Activated T-cell treated with anti-CD3 and anti-CD28 coated beads, Interleukin-2, amount 50 U/mL, for 48 hours (primary cell): ENCODE measurements at places on chromosomes 1 and 21.

GRCh38 chr1:173300061-173301044 lies 93.2 kb upstream of the TNFSF4 start:
- DNase-seq, result no peak

DNA sequence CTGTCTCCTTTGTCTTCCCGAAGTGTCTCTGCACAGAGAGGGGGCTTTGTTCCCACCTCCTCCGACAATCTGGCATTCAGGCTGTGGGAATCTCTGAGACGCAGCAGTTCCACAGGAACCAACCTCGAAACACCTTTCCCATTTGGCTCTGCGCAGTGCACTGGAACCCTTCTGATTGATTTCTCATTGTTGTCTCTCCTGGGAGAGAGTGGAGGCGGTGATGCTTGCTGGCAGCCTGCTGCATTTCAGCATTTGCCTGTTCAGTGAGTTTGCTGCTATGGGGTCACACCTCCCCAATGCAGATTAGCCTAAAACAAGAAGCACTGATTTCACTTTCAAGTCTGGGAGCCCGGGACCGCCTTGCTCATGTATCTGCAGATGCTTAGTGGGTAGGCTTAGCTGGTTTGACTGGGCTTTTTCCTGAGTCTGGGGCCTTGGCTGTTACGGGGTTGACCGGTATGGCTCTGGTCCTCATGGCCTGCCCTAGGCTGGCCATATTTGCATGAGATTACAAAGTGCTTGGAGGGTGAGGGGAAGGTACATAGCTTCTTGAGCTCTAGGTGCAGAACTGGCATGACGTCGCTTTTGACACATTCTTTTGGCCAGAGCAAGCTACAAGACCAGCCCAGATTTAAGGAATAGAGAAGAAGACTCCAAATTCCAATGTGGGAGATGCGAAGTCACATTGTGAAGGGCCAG lies 695.3 kb downstream of the PTPRU start:
- no peak for DNase-seq

DNA sequence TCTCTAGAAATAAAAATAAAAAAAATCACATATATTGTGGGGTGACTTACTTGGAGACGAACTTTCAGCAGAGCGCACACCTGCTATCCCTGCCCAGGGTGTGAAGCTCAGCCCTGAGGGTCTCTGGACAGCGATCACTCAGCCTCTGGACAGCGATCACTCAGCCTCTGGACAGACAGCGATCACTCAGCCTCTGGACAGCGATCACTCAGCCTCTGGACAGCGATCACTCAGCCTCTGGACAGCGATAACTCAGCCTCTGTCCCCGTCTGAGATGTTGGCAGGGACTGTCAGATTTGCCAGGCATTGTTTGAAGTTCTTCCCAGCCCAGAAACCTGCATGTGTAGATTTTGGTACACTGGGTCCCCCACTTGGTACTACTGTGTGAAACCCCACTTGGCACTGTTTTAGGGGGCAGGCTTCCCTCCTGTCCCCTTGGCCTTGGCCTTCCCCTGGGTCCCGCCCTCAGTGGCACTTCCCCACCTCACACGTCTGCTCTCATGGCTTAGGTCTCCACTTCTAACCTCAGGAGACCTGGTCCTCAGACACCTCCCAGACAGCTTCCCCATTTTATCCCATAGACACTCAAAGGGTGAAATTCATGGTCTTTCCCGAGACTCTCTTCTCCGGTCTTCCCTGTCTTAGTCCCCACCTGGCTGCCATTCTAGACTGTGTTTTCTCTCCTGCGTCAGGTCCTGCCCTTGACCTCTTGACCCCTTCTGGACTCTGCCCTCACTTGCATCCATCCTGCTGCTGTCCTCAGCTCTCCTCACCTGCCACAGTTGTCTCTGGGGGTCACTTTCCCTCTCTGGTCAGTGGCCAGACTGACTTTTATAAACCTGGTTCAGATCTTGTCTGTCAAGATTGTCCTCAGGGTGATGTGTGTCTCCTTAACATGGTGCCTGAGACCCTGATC lies 10.2 kb downstream of the PSEN2 start:
- DNase-seq, result no peak

DNA sequence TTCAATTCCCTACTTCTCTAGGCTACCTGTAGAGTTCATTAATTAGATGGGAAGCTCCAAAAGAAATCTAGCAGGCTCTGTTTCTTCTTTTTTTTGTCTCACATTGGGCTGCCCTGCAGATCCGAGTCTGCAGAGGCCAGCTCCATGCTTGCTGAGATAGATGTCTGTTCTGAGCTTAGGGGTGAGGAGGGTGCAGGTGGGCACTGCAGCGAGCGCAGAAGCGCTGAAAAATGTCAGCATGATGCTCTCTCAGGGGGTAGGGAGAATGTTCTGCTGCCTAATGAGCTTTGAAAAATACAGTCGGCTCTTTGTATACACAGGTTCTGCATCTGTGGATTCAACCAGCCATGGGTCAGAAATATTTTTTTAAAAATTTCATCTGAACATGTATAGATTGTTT lies 56.8 kb upstream of the KCNA3 start:
- DNase-seq, result no peak

DNA sequence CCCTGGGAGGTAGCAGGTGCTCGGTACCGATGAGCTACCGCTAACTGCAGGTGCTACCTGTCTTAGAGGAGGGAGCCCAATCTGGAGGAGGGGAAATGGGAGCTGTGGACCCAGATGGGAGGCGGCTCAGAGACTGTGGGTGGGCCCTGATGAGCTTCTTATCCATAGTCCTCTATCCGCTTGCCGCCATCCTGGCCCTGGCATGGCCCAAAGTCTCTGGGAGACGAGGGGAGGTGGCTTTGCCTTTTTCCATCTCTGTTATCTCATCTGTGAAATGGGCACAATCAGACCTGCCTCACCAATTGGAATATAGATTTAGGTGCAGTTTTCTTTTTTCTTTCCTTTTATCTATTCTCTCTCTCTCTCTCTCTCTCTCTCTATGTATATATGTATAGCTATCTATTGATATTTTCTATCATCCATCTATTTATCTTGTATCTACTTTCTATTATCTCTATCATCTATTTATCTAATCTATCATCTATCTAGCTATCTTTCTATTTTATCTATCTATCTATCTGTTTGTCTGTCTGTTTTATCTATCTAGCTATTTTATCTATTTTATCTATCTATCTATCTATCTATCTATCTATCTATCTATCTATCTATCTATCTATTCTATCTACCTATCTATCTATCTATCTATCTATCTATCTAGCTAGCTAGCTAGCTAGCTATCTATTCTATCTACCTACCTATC lies 16.5 kb downstream of the TNFRSF1B start:
- DNase-seq, result no peak

DNA sequence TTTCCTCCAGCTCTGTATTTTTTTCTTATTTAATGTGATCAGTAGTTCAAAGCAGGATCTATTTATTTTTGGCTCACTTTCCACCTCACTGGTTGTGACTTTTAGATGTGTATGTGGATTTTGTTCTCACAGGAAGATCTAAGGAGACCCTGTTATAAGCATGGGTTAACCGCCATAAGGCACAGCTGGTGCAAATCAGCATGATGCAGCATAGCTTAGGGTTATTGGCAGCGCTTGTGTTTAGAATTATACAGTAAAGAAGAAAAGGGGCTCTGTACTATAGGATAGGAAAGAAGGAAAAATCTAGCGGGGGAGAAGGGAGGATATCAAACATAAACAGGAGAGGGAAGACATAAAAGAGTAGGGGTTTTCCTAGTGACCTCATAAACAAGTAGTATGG lies 26.9 kb upstream of the RGL1 start:
- DNase-seq, result no peak

DNA sequence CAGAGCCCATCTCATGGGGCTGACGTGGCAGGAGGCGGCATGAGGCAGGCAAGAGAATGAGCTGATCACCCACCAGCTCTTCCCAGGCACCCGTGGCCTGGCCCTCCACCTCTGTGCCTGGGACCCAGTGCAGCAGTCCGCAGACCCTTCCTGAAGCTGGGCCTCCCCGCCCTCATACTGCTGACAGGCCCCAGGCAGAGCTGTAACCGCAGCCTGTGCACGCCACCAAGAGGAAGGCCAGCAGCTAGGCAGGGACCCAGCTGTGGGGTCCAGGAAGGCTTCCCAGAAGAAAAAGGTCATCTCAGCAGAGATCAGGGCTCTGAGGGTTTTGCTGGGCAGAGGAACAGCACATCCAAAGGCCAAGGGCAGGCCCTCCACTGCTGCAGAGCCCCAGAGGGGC lies 9.8 kb upstream of the MTFR1L start:
- no peak for DNase-seq

GRCh38 chr1:68322837-68323687 lies 90.7 kb upstream of the WLS start:
- DNase-seq, result no peak

DNA sequence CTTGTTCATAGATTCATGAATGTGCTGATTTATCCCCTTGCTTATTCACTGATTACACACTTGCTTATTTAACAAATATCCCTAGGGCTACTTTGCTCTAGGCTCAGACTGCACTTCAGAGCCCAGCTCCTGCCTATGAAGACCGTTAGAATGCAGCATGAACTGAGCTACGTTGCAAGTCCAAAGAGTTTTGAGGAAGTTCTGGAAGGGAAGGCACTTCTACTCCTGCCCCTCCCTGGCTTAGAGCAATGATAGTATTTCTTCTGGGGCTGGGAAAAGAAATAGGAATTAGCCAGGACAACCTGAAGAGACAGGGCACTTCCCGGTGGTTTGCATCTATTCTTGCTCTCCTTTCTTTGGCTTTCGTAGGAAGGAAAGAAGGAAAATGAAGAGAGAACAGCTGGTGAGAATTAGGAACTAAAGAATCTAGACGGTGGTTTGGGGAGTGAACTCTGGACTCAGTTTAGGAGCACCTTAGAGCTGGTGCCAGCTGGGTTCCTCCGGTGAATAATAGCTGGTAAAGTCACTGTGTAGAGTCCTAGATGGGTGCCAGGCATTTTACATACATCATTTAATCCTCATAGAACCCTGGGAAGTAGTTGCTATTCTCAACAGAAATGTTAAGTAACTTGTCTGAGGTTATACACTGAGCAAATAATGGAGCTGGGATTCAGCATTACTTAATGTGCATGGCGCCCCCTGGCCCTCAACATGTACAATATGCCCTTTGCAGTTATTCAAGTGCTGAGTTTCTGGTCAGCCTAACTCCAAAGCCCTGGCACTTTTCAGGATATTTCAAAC lies 65.9 kb downstream of the NDUFS5 start:
- peak; percentile 70 for DNase-seq

DNA sequence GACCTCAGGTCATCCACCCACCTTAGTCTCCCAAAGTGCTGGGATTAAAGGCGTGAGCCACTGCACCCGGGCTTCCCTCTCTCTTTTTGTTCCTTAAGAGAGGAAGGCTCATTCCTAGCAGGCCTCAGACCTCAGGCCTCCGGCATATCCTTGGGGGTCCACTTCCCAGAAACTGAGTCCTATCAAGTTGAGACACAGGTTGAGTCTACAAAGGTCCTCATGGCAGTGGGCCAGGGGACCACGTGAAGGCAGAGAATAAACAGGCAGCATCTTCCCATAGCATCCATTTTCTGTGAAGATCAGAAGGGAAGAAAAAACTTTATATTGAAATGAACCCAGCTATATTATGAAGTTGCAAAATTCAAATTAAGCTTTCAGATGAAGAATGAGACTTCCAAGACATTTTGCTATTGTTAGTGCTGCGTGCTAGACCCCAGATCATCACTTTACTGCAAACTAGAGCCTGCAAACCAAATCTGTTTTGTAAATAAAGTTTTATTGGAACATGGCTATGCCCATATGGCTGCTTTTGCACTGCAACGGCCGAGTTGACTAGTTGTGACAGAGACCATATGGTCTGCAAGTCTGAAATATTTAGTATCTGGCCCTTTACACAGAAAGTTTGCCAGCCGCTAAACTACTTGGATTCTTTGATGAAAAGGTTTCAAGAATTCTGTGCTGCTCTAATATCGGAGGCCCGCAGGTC lies 3.5 kb upstream of the CELA2A start:
- no peak for DNase-seq

DNA sequence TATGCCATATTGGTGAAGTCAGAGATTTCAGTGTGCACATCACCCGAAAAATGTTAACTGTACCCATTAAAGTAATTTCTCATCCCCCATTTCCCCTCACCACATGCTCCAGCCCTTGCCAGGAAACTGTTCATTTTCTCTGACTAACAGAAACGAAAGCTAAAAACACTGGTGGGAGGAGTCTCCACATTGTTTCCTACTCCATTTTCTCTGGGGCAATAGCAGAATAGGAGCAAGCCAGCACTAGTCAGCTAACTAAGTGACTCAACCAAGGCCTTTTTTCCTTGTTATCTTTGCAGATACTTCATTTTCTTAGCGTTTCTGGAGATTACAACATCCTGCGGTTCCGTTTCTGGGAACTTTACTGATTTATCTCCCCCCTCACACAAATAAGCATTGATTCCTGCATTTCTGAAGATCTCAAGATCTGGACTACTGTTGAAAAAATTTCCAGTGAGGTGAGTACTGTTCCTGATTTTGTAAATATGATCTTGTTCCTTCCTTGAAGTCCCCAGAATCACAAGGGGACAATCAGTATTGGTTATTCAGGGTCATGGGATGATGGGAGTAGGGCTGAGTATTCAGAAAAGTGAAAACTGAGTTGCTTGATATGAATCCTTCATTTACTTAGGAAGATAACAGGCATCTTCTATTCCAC lies at the start of gene IFI16:
IFI16 (plus strand) TSS at position 204 of the 658 bp plus-strand sequence. CDS start 4,774 bp downstream, outside the sequence.
- DNase-seq, result no peak

GRCh38 chr1:231625975-231626534 lies 535 bp upstream of the DISC1 start:
- no peak for DNase-seq

DNA sequence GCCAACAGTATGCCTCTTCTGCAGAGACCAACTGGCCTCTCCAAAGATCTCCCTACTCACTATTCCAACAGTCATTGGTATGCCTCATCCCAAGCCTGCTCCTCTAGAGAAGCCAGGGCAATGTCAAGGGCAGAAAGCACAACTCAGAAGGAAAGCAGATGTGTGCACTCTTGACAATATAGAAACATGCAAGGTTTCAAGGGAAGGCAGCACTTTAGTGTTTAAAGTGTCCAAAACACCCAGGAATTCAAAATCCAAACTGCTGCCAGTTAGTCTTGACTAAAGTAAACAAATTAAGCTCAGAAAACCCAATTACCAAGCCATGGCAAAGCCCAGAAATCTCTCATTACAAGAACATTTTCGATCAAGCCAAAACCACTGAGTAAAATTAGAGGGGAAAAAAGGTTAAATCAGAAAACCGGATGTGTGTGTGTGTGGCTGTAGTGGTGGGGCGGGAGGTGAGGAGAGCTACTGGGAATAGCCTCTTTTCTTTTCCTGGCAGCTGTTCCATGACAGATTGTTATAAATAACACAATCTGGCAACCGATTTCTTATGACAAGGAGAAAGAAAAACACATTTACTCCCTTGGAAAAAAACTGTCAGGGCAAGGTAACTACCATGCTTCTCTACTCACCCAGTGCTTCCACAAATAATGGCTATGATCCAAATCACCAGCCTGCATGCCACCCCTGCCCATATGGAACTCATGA lies 39.2 kb downstream of the EIF2B3 start:
- DNase-seq, result no peak

- peak; percentile 55 for DNase-seq
Measured at GRCh38 chr1:203629016-203629506, 2.4 kb downstream of the ATP2B4 start.

- no peak for DNase-seq
Measured at GRCh38 chr1:204834336-204834735, 36.3 kb upstream of the NFASC start.
